ENCODE measurements at places on chromosomes 3 and 15. TPM values are rescaled to one million over a fixed set of nuclear protein-coding genes. Genes with fewer than 3 reads are reported as not detected.

Gene CFAP91
- 0.45 TPM for total RNA-seq

Gene MUC20
- 3.6 TPM for total RNA-seq

Gene RBMS3
- total RNA-seq: 20.7 TPM

Gene CSPG4
- 5.2 TPM for total RNA-seq

Gene HIGD2B
- not detected for total RNA-seq

Gene MIX23
- 28.6 TPM for total RNA-seq

Gene PLA2G4F
- 5.2 TPM for total RNA-seq

Gene GOLGA8K
- 0.74 TPM for total RNA-seq

Gene SCG5
- total RNA-seq: not detected

DNA sequence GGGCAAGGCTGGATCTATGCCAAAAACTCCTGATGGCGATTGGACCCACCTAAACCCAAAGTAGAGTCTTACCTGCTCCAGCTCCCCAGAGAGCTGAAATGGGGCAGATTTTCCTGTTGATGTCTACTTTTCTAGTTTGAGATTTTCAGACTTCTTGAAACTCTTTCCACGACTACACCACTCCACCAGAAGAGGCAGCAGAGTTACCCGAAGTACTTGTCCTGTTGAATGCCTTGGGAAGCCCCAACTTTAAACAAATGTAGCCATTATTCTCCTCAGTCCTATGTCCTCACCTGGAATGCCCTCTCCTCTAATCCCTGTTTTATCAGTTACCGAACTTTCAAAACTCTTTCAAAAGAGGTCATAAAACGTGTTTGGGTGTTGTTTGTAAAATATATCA lies 843.8 kb downstream of the VGLL3 start:
- no peak for DNase-seq

DNA sequence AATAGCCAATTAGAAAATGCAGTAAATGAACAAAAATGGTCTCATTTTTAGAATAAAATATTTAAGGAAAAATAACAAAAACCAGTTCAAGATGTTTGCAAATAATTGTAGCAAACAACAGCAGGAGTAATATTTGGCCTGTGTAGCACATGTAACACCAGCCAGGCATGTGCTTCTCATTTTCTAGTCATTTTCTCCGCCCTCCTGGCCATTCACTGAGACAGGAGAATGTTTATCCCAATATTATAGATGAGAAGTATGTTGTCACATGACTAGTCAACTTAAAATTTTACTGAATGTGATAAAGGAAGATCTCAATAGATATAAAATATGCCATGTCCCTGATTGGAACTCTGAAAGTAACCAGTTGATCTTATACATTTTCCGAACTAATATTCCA lies 7.8 kb upstream of the ATP10A start:
- DNase-seq: no peak

DNA sequence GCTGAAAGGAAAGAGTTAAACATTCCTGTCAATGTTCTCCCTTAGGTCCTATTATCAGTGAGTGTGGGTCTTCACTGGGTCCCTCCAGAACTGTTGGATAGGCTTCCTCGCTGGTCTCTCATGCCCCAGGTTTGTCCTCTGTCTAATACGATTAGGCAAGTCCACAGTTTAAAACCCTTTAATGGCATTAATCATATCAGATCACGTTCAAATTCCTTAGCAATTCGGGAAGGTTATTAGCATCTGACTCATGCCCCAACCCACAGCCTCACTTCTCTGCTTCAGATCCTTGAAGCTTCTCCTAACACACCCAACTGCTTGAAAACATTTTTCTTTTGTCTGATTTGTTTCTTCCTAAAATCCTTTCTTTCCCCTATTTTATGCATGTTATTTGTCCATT lies 224.3 kb upstream of the ATP10A start:
- no peak for DNase-seq

DNA sequence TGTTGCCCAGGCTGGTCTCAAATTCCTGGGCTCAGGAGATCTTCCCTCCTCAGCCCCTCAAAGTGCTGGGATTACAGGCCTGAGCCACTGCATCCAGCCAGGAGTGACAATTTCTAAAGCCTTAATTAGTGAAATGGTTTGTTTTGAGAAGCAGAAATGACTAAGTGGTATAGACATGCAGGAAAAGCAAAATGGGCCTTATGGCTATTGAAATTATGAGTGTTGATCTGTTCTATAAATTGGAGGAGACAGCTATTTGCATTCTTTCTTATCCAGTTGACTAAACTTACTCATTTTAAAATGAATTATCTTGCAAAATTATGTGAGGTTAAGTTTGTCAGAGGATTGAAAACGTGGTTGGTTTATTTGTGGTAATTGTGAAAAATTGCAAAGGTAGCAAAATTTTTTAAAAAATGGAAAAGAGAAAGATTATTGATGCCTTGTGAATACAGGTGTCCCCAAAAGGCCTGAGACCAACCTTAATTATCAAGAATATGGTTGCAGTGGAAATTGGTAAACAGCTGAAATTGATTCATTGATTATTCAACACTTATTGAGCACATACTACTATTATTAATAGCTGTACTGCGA lies 7.9 kb downstream of the RAP2B start:
- no peak for DNase-seq

GRCh38 chr3:108103040-108103751 lies 12.4 kb upstream of the CD47 start:
- no peak for DNase-seq

GRCh38 chr3:16883723-16884083 lies 1.1 kb upstream of the PLCL2 start:
- no peak for DNase-seq

DNA sequence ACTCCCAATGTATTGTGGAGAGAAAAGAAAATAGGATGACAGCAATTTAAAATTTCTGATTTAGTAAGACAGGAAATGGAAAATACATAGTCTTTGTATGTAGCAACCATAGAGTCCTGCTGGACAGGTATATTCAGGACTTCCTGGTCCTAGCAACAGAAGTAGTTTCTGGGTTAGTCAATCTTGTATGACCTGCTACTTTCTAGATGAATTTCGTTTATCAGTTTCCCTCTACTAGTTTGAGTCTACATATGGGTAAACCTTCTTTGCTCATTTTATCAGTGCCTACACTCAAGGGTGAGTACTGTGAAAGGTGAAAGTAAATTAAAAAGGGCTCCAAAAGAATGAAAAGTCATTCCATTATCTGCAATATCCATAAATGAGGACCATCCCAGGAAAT lies 309.8 kb downstream of the UNC13C start:
- DNase-seq: no peak

- no peak for DNase-seq
Measured at GRCh38 chr15:26848498-26848897, 18.4 kb upstream of the GABRA5 start.

GRCh38 chr3:107781253-107781652 lies 258.5 kb downstream of the BBX start:
- DNase-seq: no peak

DNA sequence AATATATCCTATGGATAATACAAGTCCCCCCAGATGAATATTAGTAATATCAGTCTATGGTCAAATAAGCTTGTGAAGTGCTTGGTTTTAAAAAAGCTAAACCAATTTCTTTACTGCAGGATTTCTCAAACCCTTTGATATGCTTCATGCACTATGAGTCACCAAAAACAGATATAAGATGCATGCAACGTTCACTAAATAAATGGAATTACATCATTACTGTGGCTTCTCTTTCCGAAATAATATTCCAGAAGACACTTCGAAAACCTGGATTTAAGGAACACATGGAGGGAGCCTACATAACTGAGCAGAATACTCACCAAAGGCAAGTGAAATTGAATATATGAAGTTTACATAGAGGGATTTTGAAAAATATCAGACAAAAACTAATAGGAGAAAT lies 126.3 kb upstream of the ABI3BP start:
- DNase-seq: no peak

- no peak for DNase-seq
Measured at GRCh38 chr3:54262541-54262940, 140.2 kb downstream of the CACNA2D3 start.

- DNase-seq: no peak
Measured at GRCh38 chr15:26679927-26680326, 92.9 kb downstream of the GABRB3 start.

DNA sequence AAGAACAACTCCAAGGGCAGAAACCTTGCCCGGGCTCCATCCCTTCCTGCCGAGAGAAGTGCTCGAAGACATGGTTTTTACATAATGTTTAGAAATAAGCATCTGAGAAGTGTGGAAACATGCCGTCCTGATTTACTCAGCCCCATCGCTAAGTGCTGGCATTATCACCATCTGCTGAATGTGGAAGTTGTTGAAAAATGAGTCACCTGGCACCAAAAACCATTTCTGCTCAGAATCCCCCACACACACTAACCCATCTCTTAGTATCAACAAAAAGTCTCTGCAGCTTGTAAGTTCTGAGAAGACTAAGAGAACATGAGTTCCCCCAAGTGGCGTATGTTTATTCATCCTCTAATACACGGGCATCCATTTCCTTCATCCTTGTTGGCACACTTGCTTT lies 51.0 kb upstream of the ARL8B start:
- no peak for DNase-seq

GRCh38 chr3:32293903-32294302 lies 55.4 kb downstream of the CMTM8 start:
- no peak for DNase-seq

GRCh38 chr3:47577583-47578118 lies 1.0 kb downstream of the CSPG5 start:
- DNase-seq: peak; percentile 42

DNA sequence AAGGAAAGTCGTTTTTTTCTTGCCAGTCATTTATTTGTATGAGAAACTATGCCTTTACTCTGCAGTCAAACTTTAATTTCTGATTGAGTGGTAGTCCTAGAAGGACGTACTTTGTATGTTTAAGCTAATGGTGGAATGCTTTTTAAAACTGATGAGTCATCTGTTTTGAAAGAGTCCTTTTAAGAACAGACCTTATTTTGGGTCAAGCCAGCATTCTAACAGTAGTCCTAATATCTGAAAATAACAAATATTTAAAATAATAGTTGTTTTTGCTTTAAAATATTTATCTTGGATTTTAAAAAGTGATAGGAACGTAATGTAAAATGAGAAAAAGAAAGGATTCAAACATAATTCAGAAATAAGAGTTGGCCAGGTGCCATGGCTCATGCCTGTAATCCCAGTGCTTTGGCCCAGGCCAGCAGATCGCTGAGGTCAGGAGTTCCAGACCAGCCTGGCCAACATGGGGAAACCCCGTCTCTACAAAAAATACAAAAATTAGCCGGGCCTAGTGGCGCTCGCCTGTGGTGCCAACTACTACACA lies 1.3 kb upstream of the LRRC58 start:
- peak; percentile 37 for DNase-seq

DNA sequence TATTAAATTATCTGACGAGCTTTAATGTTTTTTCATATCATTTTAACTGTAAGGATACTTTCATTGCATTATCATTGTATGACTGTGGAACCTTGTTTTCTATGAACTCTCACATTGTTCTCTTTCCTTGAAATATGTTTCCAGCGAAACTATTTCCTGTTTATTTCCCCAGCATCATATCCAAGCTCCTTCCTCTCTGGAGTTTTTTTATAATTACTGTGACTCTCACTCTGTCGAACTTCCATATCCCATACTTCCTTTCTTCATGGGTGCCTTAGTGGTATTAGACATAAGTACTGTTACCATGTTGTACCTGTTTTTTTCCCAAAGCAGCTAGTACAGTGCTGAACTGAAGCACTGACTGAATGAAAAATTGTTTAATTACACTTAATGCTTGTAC lies 373.6 kb upstream of the CNTN3 start:
- no peak for DNase-seq

DNA sequence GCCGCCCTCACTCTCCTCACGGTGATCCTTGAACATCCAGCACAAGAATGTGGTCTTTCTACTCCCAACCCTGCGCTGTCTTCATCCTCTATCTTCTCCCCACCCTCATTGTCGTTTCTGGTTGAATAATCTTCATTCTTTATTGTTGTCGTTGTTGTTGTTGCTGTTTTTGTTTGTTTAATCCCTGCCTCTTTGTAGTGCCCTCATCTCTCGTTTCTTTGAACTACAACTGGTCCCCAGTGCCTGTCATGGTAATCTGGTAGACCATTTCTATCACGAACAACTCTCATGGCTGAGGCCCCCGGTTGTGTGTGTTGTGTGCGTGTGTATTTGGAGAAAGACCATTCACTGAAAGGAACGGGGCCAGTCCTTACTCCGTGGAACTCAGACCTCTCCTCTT lies 1.3 kb upstream of the MYO5A start:
- DNase-seq: no peak

DNA sequence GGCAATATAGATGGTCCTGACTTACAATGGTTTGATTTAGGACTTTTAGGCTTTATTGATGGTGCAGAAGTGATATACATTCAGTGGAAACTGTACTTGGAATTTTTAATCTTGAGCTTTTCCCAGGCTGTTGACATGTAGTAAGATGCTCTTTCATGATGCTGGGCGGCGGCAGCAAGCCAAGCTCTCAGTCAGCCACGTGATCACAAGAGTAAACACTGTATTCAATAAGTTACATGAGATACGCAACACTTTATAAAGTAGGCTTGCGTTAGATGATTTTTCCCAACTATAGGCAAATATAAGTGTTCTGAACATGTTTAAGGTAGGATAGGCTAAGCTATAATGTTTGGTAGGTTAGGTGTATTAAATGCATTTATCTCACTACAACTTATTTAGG lies 17.9 kb downstream of the PARP9 start:
- DNase-seq: no peak

DNA sequence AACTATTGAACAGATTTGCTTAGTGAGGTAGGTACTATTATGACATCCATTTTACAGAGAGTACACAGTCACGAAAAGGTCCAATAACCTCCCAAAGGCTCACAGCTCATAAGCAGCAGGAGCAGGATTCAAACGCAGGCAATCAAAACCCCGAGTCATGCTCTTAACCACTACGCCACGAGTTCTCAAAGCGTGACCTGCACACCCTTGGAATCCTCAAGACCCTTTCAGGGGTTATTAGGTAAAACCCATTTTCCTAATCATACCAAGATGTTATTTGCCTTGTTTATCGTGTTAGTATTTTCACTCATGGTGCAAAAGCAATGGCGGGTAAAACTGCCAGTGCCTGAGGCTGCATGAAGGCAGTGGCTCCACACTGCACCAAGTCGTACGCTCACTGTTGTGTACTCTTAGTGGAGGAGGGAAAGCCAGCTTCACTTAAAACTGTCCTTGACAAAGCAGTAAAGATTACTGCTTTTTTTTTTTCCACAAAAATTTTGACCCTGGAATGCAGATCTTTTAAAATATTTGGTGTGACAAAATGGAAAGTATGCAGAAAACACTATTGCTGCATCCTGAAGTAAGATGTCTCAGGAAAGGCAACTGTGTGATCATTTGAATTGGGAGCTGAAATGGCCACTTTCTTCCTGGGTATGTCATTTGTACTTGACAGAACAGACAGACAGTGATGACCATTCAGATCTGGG lies 96.1 kb downstream of the IGF2BP2 start:
- DNase-seq: no peak
